ENCODE measurements at places on chromosomes 7 and 10.

DNA sequence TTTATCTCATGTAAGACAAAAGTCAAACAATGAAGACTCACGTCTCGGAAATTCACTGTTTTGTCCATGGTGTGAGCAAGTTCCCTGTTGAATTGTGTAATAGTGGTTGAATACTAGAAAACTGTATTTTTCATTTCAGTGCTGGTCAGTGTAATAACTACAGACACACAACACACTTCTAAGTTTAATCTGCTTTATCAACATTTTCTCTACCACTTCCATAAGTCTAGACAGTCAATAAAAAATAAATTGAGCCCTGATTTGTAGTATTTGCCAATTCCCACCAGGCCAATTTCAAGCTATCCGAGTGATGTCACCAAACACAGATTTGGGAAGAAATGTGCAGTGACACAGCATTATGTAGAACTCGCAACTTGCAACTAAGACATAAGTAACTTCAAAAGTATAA is 81.9 kb downstream of the GPR141 start:
- no peak for DNase-seq

- no peak for DNase-seq
Measured at GRCh38 chr7:431041-431440, 88.6 kb downstream of the PDGFA start.

DNA sequence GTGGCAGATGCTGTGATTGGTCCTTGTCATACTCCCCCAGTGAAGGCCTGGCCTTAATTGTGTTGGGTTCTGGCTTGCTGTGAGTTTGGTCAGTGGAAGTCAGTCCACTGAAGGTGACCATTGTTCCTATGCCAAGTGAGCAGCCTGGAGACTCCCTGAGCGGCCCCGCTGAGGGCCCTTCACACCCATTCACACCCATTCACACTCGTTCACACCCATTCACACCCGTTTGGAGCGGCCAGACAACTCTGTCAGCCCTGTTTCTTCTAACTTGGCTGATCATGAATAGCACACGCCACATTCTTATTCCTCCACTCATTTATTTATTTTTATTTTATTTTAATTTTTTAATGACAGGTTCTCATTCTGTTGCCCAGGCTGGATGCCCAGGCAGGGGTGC is 61.5 kb downstream of the C10orf120 start:
- DNase-seq: no peak

DNA sequence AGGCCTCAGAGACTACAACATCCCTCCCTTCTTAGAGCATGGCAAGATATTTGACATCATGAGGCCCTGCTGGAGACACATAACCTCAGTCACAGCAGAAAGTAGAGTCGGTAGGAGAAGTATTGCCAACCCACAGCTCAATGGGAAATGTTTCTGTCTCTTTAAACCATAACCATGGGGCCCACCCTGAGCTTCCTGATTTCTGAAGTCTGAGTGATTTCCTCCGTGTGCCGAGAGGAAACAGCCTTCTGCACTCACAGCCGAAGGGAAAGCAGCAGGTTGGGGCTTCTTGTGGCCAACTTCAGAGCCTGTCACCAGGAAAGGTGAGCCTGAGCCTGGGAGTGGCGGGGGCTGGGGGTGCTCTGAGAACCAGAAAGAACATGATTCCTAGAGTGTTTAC is at the start of gene GIMAP1:
Gene GIMAP1 (plus strand): TSS at position 246 of the 400 bp plus-strand sequence. CDS start 2,435 bp downstream, outside the sequence.
- no peak for DNase-seq

DNA sequence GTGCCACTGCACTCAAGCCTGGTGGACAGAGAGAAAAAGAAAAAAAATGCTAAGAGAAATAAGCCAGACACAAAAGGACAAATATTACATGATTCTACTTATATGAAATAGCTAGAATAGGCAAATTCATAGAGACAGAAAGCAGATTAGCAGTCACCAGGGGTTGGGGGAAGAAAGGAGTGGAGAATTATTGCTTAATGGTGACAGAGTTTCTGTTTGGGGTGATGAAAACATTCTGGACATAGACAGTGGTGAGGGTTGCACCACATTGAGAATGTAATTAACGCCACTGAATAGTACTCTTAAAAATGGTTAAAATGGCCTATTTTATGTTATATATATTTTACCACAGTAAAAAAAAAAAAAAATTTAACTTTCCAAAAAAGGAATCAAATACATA is 6.4 kb upstream of the NT5C2 start:
- no peak for DNase-seq

- DNase-seq: peak; percentile 27
Measured at GRCh38 chr7:47031786-47032535, 550.0 kb downstream of the TNS3 start.

GRCh38 chr7:117048114-117048866 is 95.0 kb downstream of the ST7 start:
- DNase-seq: no peak

DNA sequence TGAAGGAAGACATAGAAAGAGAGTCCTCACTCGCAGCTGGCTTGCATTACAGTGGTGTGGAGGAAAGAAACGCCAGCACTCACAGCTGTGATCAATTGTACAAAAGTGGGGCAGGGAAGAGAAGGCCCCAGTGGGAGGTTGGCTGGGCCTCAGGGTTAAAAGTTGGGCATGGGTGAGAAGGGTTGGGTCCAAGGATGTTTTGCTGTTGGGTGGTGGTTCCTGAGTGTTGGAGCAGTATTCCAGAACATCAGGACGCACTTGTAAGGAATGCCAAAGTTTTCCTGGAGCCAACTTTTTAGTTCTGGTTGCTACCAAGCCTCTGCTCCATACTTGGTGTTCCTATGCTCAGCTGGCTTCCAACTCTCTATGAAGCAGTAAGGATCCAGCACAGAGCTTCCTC is 55.4 kb upstream of the MKRN1 start:
- peak; percentile 54 for DNase-seq
